Suprapubic skin (tissue), 4 donors: ENCODE measurements at places on chromosomes 12 and 14. TPM values are rescaled to one million over a fixed set of nuclear protein-coding genes. Genes with fewer than 3 reads are reported as not detected.
A peak's percentile ranks its signal among the peaks of the same experiment; 100 is the strongest.

DNA sequence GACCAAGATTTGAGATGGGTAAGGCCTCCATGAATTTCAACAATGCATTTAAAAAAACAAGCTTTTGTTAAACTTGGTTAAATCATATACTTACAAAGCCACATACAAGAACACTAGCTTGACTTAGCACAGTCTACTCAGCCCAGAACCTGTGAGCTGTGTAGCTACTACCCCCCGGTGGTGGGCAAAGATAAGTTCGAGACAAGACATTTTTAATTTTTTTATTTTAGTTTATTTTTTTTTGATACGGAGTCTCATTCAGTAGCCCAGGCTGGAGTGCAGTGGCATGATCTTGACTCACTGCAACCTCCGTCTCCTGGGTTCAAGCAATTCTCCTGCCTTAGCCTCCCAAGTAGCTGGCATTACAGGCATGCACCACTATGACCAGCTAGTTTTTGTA lies 3.7 kb upstream of the NECAP1 start:
- no peak overlapping the region for H3K27ac ChIP-seq
- H3K27me3 ChIP-seq: no peaks in the 10 kb centered on the region
- H3K4me1 ChIP-seq: peaks cover 19% of the 10 kb centered on the region
- no peak overlapping the region for H3K4me3 ChIP-seq
- no peak for DNase-seq

The CAPS2 gene
- total RNA-seq: 5.2 TPM

- H3K4me3 ChIP-seq: no peak overlapping the region
- H3K27ac ChIP-seq: no peak overlapping the region
- no peak for DNase-seq
- H3K27me3 ChIP-seq: no peaks in the 10 kb centered on the region
- no peaks in the 10 kb centered on the region for H3K4me1 ChIP-seq
Measured at GRCh38 chr12:107523775-107524535, 161.6 kb upstream of the PWP1 start.

The EIF2B1 gene
- 172 TPM for total RNA-seq

- no peaks in the 10 kb centered on the region for H3K36me3 ChIP-seq
- no peak for DNase-seq
- H3K4me1 ChIP-seq: no peaks in the 10 kb centered on the region
- H3K27ac ChIP-seq: no peak overlapping the region
- no peak overlapping the region for H3K4me3 ChIP-seq
Measured at GRCh38 chr12:78898416-78898815, 33.8 kb downstream of the SYT1 start.

The TDRD9 gene
- 1.0 TPM for total RNA-seq

- peaks cover 6% of the 10 kb centered on the region for H3K4me1 ChIP-seq
- DNase-seq: no peak
- H3K27me3 ChIP-seq: no peaks in the 10 kb centered on the region
- no peak within 1 kb of the TSS for H3K27ac ChIP-seq
- no peaks in the 10 kb centered on the region for H3K36me3 ChIP-seq
Measured at GRCh38 chr12:92702754-92703679, at the start of gene PLEKHG7. TSS of gene PLEKHG7 (plus strand) at chr12:92702989. CDS start at chr12:92706632, 3,643 bp downstream.

- H3K4me3 ChIP-seq: no peak overlapping the region
- H3K36me3 ChIP-seq: no peaks in the 10 kb centered on the region
- H3K27ac ChIP-seq: no peak overlapping the region
- no peak for DNase-seq
Measured at GRCh38 chr12:116384691-116385485, 107.4 kb upstream of the MED13L start.

DNA sequence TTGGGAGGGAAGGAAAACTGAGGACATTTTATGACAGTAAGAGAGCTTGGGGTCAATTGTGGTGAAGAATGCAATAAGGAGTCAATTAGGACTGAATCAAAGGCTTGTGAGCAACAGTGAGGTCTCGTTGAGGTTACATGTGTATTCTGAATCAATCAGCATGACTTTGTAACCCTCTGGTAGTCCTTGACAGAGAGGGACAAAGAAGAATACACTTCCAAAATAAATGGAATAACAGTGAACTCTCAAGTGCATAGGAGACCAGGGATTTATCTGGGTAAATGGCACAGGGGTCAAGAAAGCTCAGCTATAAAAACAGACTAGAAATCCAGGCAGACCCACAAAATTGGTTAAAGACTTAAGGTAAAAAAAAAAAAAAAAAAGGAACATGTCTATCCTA lies 85.1 kb upstream of the NAV3 start:
- no peaks in the 10 kb centered on the region for H3K4me1 ChIP-seq
- H3K27me3 ChIP-seq: no peaks in the 10 kb centered on the region
- H3K36me3 ChIP-seq: no peaks in the 10 kb centered on the region

The FOXM1 gene
- 9.2 TPM for total RNA-seq

The ZC2HC1C gene
- 0.53 TPM for total RNA-seq

- no peaks in the 10 kb centered on the region for H3K36me3 ChIP-seq
- H3K4me1 ChIP-seq: no peaks in the 10 kb centered on the region
- H3K4me3 ChIP-seq: no peak overlapping the region
- H3K27me3 ChIP-seq: no peaks in the 10 kb centered on the region
- DNase-seq: no peak
- H3K27ac ChIP-seq: no peak overlapping the region
Measured at GRCh38 chr12:72089678-72090077, 151.0 kb downstream of the TPH2 start.

GRCh38 chr14:70018230-70018629 lies 139.0 kb downstream of the SMOC1 start:
- DNase-seq: no peak
- no peak overlapping the region for H3K27ac ChIP-seq
- no peaks in the 10 kb centered on the region for H3K36me3 ChIP-seq
- no peak overlapping the region for H3K4me3 ChIP-seq
- peaks cover 16% of the 10 kb centered on the region for H3K4me1 ChIP-seq

GRCh38 chr14:72883961-72884360 lies 9.9 kb downstream of the DPF3 start:
- H3K27me3 ChIP-seq: peaks cover 2% of the 10 kb centered on the region
- no peak overlapping the region for H3K27ac ChIP-seq
- no peaks in the 10 kb centered on the region for H3K4me1 ChIP-seq

The MIPOL1 gene
- total RNA-seq: 4.3 TPM

DNA sequence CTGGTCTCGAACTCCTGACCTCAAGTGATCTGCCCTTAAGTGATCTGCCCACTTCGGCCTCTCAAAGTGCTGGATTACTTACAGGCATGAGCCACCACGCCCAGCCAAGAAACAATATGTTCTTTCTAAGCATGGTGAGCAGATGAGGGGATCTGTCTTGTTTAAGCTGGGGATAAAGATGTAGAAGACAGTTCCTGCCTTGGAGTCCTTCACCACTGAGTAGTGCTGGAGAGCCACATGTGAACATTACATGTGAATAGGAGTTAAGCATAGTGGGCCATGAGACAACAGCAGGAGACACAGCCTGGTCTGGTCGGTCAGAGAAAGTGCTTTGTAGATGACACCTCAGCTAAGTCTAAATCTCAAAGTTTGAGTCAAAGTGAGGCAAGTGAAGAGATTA lies 26.0 kb downstream of the TMBIM6 start:
- DNase-seq: no peak
- no peak overlapping the region for H3K4me3 ChIP-seq
- no peak overlapping the region for H3K27ac ChIP-seq

The RNF212B gene
- total RNA-seq: not detected

DNA sequence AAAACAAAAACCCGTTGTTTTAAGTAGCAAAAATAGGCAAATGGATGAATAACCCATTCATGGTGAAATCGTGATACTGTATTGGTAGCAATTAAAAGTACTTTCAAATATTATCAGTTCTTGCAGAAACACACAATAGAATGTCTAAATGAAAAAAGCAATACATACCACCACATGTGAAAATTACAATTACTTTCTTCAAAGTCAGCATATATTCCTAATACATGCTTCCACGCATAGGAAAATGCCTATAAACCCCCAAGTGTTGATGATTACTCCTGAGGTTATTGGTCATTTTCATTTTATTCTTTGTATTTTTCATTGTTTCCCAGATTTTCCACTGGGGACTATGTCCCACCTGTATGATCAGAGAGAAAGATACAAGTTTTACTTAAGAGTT lies 15.2 kb downstream of the DDX55 start:
- no peak overlapping the region for H3K4me3 ChIP-seq
- no peaks in the 10 kb centered on the region for H3K27me3 ChIP-seq
- H3K27ac ChIP-seq: no peak overlapping the region

GRCh38 chr14:101709962-101710931 lies 51.3 kb upstream of the PPP2R5C start:
- no peaks in the 10 kb centered on the region for H3K27me3 ChIP-seq
- peaks cover 27% of the 10 kb centered on the region for H3K4me1 ChIP-seq
- no peaks in the 10 kb centered on the region for H3K36me3 ChIP-seq
- H3K4me3 ChIP-seq: no peak overlapping the region
- peak; percentile 41 for DNase-seq
- H3K27ac ChIP-seq: no peak overlapping the region

The GPRC5D gene
- total RNA-seq: not detected

The ARL6IP4 gene
- 87.5 TPM for total RNA-seq

DNA sequence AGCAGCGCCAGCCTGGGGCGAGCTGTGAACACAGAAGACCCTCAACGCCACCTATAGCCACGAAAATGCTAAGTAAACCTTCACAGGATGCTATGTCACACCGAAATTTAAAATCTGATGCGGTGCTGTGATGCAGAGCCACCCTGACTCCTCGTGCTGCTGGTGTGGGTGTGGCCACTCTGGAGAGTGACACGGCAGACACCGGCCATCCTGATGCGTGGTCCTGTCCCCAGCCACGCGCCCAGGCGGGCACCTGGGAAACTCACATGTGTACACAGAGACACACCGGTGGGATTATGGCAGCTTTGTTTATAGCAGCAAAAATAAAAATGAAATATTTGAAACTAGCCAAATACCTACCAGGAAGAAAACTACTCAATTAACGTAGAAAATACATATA lies 138.3 kb upstream of the SFSWAP start:
- H3K27ac ChIP-seq: no peak overlapping the region
- peaks cover 10% of the 10 kb centered on the region for H3K4me1 ChIP-seq
- H3K36me3 ChIP-seq: no peaks in the 10 kb centered on the region
- H3K27me3 ChIP-seq: peaks cover 69% of the 10 kb centered on the region
- DNase-seq: no peak

DNA sequence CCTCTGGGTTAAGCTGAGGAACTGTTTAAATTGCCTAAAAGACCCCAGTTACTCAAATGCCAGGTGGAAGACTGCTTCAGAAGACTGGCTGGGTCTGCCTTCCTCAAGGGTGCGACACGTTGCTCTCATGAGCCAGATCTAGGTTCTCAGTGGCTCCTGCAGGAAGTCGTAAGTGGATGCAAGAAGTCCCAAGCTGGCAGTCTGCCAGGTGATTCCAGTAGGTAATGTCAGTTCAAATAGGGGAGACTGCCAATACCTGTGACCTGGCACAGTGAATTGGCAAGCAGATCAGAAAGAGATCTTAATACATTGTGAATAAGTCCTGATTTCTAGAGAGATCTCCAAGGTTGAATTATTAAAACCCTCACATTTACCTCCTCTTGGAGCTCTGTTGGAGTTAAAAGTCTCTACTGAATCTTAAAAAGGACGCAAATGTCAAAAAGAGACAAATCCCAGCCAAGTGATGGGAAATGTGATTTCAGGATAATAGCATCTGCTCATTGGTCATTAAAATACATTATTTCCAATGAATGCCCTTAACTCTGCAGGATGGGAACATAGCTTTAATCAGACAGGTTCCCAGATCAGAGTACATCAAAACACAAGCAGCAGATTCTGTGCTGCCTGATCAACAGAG lies 98.8 kb upstream of the FRMD6 start:
- H3K27ac ChIP-seq: no peak overlapping the region
- H3K4me3 ChIP-seq: no peak overlapping the region
- H3K27me3 ChIP-seq: no peaks in the 10 kb centered on the region

- no peak overlapping the region for H3K27ac ChIP-seq
- DNase-seq: no peak
- no peaks in the 10 kb centered on the region for H3K27me3 ChIP-seq
- H3K36me3 ChIP-seq: no peaks in the 10 kb centered on the region
Measured at GRCh38 chr12:46124132-46124847, 133.9 kb upstream of the SCAF11 start.

The KRT85 gene
- total RNA-seq: 119 TPM

DNA sequence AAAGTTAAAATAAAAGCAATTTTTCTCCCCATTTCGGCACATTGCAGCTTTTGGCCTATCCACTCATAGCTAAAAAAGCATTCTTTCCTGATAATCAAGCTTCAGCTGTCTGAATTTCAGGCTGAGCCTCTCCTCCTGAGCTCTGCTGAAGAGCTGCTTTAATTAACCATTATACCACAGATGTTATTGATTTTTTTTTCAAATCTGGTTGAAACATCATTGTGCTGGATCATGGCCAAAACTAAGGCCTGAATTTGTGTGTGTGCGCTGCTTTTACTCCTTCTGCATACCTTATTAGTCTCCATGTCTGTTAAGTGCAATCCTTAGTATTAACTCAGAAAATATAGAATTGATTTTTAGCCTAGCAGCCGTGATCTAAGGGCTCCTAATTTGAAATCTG lies 52.3 kb downstream of the MBIP start:
- no peak overlapping the region for H3K27ac ChIP-seq
- H3K27me3 ChIP-seq: peaks cover 20% of the 10 kb centered on the region
- no peak for DNase-seq
- H3K4me1 ChIP-seq: peaks cover 9% of the 10 kb centered on the region
- H3K4me3 ChIP-seq: no peak overlapping the region

The TTC9 gene
- total RNA-seq: 5.3 TPM

GRCh38 chr12:52023182-52023975 lies 16.6 kb downstream of the TAMALIN start:
- peak; percentile 94 for DNase-seq
- H3K4me3 ChIP-seq: peak overlapping the region; percentile 50
- H3K4me1 ChIP-seq: peaks cover 39% of the 10 kb centered on the region
- H3K27me3 ChIP-seq: no peaks in the 10 kb centered on the region
- H3K27ac ChIP-seq: no peak overlapping the region

GRCh38 chr12:2959192-2959504 lies at the start of gene TEAD4:
TSS of gene TEAD4 (plus strand) at chr12:2959397.
- DNase-seq: no peak
- peaks cover 16% of the 10 kb centered on the region for H3K27me3 ChIP-seq
- peak within 1 kb of the TSS; percentile 76 for H3K27ac ChIP-seq
- peak within 1 kb of the TSS; percentile 72 for H3K4me3 ChIP-seq

DNA sequence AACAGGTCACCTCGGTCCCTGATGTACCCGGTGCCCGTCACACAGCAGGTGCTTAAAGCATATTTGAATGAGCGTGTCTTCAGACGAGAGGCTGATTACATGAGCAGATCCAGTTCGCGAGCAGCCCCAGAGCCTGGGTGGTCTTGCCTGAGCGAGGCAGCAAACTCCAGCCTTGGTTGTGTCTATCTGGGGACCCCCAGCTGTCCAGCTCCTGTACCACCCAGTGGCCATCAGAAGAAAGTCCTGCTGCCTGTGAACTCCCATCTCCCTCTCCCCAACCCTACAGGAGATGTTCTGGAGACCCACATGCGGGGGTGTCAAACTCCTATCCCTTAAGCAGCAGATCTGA lies 174.2 kb downstream of the PHETA1 start:
- H3K4me1 ChIP-seq: no peaks in the 10 kb centered on the region
- H3K4me3 ChIP-seq: no peak overlapping the region
- DNase-seq: no peak
- peaks cover 33% of the 10 kb centered on the region for H3K27me3 ChIP-seq

DNA sequence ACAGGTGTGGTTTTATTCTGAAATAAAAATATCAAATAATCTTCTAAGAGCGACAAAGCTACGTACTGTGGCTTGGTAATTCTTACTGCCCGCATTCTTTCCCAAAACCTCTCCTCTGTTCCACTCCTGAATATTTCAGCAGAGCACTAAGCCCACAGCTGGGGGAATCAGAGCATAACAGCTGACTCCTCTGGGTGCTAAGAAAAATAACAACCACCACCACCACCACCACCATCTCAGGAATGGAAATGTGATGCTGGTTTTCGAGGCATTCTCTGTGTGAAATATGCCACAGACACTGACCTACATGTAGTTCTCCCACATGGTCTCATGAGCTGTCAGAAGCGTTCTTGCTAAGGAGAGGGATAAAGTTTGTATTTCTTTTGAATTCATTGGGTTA lies 183.7 kb downstream of the BMP4 start:
- H3K4me3 ChIP-seq: no peak overlapping the region
- no peaks in the 10 kb centered on the region for H3K4me1 ChIP-seq
- no peak overlapping the region for H3K27ac ChIP-seq
- H3K27me3 ChIP-seq: no peaks in the 10 kb centered on the region
- no peak for DNase-seq
